ENCODE measurements at places on chromosomes 5 and 9. TPM values are rescaled to one million over a fixed set of nuclear protein-coding genes. Genes with fewer than 3 reads are reported as not detected.
A peak's percentile ranks its signal among the peaks of the same experiment; 100 is the strongest.

Gene TAF11L13
- polyA plus RNA-seq: not detected

DNA sequence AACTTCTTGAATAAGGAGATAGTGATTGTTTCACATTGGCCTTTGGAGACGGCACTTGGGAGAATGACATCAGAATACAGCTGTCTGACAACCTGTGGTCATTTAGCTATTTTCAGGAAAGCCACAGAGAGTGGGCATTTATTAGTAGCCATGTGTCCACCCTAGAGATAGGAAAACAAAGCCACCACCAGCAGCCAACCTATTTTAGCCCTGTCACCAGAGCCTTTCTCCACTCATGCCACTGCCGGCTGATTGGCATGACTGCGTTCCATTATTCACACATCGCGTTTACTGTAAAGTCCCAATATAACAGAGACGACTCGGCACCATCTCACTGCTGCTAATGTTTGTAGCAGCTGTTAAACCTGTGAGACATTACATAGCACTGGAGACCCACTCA lies 330.1 kb downstream of the NDUFS4 start:
- DNase-seq: no peak

- DNase-seq: peak; percentile 44
Observed at GRCh38 chr9:90287567-90288274, 354.9 kb downstream of the DIRAS2 start.

Gene ZNF879
- 0.97 TPM for polyA plus RNA-seq

DNA sequence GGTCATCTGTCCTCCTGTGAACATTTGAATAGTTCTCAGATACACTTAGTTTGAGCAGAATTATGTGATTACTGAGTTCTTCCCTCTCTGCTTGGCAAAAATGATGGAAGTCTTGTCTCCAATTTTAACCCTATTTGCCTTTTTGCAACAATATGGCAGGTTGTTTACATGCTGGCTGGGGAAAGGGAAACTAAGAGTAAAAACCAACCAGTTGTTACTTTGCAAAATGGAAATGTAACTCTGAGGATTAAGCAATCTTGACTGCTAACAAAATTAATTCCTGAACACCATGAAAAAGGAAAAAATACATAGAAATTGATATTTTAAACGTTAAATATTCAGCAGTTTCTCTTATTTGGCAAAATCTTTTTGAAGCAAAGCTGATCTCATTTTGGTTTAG lies 11.1 kb downstream of the SIT1 start:
- no peak for DNase-seq

DNA sequence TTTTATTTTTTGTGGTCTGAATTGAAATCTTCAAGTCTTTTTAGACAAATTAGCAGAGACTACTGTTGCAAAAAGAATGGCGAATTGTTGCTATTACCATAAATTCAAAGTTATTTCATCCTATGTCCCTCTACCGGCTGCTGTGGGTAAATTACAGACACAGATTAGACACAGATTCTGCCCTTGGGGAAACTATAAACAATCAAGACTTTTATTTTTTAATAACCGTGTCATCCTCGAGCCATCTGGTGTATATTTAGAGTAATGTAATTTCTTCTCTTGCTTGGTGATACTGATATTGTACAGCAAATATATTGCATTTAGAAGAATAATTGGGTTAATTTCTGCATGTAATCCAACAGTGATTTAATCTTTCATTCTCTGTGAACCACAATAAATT lies 228.0 kb upstream of the ADAMTSL1 start:
- DNase-seq: no peak

DNA sequence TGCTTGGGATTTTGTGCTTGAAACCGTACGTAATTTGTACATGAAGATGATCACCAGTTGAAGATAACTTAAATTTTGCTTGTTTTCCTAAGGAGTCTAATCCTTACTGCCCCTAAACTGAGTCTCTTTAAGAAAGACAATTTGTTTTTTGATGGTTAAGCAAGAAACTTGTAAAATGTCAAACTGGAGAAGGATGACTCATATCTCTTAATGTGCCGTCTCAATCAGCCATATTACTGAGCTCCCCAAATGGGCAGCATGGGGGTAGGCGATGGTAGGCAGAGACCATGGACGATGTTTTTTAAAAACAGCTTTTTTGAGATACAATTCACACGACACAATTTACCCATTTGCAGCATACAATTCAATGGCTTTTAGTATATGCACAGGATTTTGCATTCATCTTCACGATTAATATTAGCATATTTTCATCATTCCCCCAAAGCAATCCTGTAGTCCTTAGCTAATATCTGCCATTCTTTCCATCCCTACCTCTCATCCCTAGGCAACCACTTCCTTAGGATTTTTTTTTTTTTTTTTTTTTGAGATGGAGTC lies 14.3 kb downstream of the ARHGAP26 start:
- no peak for DNase-seq

Data from foreskin keratinocyte (primary cell).